ENCODE measurements at places on chromosomes 7 and 10.

- DNase-seq, result no peak
Observed at GRCh38 chr10:1604246-1604645, 133.1 kb downstream of the ADARB2 start.

GRCh38 chr7:45203936-45204445, 46.4 kb downstream of the RAMP3 start:
- no peak for DNase-seq

DNA sequence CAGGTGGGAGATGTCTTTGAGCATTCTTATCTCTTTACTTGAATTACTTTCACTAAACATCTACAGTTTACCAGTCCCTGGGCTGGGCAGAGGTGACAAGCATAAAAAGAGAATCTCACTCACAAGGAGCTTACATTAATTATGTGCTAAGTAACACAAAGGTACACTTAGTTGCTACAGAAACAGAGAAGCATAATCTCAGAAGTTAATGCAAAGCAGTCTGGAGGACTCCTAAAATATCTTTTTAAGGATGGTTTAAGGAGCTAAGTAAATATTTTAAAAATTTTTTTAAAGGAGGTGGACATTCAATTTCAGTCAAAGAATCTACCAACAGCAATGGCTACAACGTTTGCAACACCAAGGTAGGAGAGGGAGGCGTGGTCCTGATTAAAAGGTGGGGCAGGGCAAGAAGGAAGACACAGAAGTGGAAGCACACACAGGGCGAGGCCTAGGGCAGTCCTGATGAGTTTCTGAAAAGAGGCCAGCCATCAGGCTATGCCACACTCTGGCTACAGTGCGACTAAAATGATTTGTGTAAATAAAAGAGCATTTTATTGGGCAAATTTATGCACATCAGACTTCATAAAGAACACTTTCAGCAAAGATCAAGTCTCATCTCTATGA, 5.3 kb downstream of the LARP4B start:
- DNase-seq, result no peak

DNA sequence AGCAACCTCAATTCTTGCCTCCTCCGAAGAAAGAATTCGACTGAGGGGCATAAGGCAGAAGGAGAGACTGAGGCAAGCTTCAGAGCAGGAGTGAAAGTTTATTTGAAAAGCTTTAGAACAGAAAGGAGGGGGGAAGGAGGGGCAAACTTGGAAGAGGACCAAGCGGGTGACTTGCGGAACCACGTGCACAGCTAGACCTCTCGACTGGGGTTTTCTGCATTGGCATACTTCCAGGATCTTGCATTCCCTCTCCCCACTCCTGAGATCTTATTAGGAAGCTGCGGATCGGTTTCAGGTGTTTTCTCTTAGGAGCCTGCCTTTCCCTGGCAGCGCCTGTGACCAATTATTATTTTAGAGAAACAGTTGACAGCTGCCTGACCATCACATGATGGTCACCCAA, 20.3 kb upstream of the CPXM2 start:
- no peak for DNase-seq

DNA sequence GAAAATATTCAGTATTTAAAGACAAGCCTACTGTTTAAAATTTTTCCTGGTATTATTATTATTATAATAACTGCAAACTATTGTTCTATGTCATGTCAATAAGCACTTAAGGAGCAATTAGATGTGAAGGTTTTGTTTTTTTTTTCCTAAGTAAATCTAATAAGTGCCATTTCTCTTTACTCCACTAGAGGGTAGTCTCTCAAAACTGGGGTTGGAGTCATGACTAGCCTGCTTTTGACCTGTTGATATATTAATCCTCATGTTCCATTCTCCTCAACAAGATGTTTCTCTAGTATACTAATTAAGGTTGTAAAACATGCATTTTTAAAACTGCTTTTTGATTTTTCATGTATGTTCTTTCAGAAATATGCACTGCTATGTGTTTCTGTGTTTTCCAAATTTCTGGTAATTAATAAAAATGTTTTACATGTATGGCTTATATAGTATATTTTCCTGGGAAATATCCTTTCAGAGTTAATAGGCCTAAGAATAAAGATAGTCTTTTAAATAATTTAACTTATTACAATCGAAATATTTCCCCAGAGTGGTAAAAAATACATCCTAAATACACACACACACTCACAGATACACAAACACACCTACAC, 1.0 kb upstream of the LRRN3 start:
- no peak for DNase-seq

DNA sequence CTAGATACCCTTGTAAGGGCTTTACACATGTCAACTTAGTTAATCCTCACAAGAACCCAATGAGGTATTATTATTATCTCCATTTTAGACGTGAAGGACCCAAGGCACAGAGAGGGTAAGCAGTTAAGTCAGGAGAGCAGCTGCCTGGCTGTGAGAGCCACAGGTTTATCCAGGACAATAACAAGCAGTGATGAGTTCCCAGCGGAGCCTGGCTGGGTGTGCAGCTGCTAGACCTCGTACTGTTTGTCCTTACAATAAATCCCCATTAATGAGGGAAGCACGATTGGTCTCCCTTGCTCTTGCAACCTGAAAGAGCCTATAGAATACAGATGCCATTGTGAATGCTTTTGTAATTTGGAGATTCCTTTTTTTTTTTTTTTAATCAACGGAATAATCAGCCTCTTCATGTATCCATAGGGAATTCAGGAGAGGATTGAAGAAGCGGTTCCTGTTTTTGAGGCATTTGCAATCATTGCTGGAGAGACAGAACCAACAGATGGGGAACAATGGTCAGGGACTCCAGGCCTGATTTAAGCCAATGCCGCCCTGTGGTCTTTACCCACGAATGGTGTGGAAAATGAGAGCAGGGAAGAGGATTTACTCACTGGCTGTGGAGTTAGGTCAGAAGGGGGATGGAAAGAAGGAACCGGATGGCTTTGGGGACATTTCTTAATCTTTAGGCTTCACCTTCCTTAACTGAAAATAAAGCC, 12.3 kb upstream of the ASB4 start:
- DNase-seq, result no peak

- DNase-seq, result no peak
Observed at GRCh38 chr7:120628251-120628650, 229.7 kb downstream of the TSPAN12 start.

Measured in HS-27A (cell line).